Activated CD4-positive, alpha-beta T cell treated with anti-CD3 and anti-CD28 coated beads for 36 hours (primary cell): ENCODE measurements at places on chromosomes 7 and 10. TPM values are rescaled to one million over a fixed set of nuclear protein-coding genes. Genes with fewer than 3 reads are reported as not detected.

Gene CLCN1
- 0.09 TPM for total RNA-seq

Gene ERVW-1
- total RNA-seq: not detected

Gene GIMAP1
- total RNA-seq: 3.5 TPM

Gene ACBD7
- 2.4 TPM for total RNA-seq

Gene FANK1
- total RNA-seq: 0.42 TPM

Gene LGI1
- not detected for total RNA-seq

Gene POLR3A
- 19.3 TPM for total RNA-seq

Gene NKX2-3
- not detected for total RNA-seq

Gene ANKRD30A
- not detected for total RNA-seq

Gene TRIM50
- not detected for total RNA-seq

Gene SLC16A12
- not detected for total RNA-seq

Gene SPDYE6
- not detected for total RNA-seq

Gene PAX4
- not detected for total RNA-seq

Gene IRF5
- 7.2 TPM for total RNA-seq

Gene RBP4
- total RNA-seq: not detected

Gene DRGX
- total RNA-seq: not detected

Gene MYL7
- total RNA-seq: not detected

Gene KIF20B
- total RNA-seq: 74.6 TPM

Gene MSRB2
- 9.0 TPM for total RNA-seq

Gene PMS2
- 29.0 TPM for total RNA-seq

Gene OR2A1
- total RNA-seq: not detected

Gene DNAH11
- total RNA-seq: 4.2 TPM

Gene ADGRA1
- total RNA-seq: not detected

Gene MALSU1
- total RNA-seq: 98.4 TPM

Gene GARIN1A
- 0.07 TPM for total RNA-seq

Gene PTPN20
- 1.3 TPM for total RNA-seq

Gene IFIT2
- total RNA-seq: 43.5 TPM

Gene CNTNAP2
- total RNA-seq: not detected

Gene LRRC17
- total RNA-seq: 0.25 TPM

Gene TRPV5
- total RNA-seq: not detected

Gene TRIP6
- total RNA-seq: 22.2 TPM

Gene CACNA2D1
- total RNA-seq: not detected

Gene IL2RA
- total RNA-seq: 980 TPM

Gene PNLIP
- total RNA-seq: not detected

Gene CUZD1
- total RNA-seq: 1.7 TPM

Gene KLF6
- total RNA-seq: 107 TPM

Gene PRPS1L1
- total RNA-seq: not detected

Gene STEAP1B
- 0.23 TPM for total RNA-seq

Gene CPA4
- not detected for total RNA-seq

Gene COL28A1
- total RNA-seq: not detected

Gene SPDYE5
- total RNA-seq: not detected

Gene AGBL3
- 2.2 TPM for total RNA-seq

Gene HIBADH
- total RNA-seq: 20.3 TPM

Gene TDRD1
- 0.25 TPM for total RNA-seq

Gene MRLN
- not detected for total RNA-seq

Gene PDE1C
- not detected for total RNA-seq
